Bone marrow (tissue), 2 donors: ENCODE measurements at places on chromosomes 12 and 14.

DNA sequence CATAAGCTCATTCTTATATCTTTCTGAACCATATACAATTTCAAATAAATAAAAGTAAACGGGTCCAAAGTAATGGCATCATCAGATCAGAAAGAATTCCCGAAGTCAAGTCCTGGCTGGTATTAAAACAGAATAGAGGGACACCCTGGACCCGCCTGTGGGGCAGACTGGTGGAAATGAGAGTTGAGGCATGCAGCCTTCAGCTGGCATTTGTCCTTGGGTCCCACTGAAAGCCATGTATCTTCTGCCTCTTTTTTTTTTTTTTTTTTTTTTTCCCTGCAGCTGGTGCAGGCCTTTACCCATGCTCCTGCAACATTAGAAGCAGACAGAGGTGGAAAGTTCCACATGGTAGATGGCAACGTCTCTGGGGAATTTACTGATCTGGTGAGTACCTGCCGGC lies 9.9 kb downstream of the AHSA1 start:
- no peak for DNase-seq

GRCh38 chr12:10069099-10069498 lies 29.7 kb downstream of the CLEC1A start:
- peak; percentile 85 for DNase-seq

DNA sequence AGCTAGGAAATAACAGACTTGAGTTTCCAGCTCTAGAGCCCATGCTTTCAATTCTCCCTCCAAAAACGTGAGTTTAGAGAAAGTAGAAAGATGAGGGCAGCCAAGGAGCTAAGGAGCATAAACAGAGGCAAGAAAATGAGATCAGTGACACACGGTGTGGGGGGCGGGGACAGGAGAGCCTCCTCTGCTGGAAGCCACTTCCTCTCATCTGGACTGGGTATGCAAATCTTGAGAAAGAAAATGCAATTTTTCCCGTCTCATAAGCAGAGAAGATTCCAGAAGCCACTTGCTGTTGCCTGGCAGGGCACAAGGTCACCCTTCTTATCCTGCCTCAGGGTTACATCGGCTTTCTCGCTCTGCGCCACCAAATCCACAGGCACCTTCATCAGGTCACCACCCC lies 6.0 kb downstream of the OR10P1 start:
- DNase-seq, result no peak

GRCh38 chr14:105845725-105846309 lies 319.4 kb downstream of the TMEM121 start:
- DNase-seq, result no peak

DNA sequence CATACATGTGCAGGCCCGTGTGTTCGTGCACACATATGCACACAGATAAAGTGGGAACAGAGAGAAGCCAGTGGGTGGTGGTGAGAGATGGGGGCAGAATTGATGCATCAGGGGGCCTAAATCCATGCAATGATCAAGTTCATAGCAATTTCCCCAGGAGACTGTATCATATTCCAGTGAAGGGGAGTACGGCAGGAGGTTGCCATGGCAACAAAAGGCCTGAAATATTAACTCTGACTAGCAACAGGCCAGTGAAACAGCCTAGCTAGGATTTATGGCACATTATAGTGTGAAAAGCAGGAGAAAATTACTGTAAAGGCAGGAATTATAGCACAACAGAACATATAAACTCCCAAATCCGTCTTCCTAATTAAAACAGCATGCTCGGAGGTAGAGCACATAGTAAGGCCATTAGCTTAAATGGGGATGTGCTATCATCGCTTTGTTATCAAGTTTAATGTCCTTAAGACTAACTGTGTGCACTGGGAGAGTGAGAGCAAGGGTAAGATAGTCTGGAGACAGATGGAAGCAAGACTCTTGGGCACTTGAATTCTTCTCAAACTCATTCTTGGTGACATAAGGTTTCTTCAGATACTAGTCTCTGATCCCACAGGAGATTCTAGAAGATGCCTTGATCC lies 806.3 kb downstream of the DIO2 start:
- no peak for DNase-seq

DNA sequence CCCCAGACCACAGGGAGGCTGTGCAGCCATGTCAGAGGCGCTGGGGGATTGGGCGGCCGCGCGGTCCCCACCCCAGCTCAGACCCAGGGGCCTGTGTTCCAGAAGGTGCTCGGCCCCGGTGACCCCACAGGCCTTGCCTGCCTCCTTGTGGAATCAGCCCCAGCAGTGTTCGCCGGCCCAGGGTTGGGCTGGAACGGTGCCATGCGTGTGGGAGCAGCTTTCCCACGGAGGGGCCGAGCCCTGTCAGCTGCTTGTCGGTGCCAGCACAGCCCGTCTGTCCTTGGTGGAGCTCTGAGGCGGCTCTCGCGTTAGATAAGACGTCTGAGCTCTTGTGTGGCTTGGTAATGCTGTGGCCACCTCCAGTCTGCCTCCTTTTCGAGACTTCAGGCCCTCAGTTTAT lies 8.5 kb downstream of the ZFYVE21 start:
- DNase-seq, result no peak

- DNase-seq, result no peak
These were observed 96.4 kb downstream of the EFCAB11 start for GRCh38 chr14:89858089-89858488.

DNA sequence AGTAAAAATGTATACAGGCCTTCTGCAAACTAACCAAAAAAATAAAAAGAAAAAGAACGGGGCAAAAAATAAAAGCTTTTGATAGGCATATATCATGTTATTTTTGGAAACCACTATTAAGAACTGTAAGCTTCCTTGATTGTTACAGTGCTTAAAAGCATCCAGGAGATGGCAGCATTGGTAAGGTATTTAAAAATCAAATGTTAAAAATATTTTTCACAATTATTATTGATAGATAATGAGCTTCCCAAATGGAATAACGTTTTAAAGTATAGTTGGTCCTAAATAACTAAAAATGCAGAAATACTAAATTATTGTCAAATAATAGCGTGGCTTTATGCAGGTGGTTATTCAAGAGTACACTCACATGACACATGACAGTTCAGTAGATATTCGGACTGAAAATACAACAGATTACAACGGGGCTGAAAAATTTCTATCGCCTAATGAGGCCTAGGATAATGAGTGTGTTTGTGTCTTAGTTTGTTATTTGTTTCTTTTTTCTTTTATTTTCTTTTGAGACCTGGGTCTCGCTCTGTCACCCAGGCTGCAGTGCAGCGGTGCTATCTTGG lies 127.2 kb upstream of the ATF7IP start:
- no peak for DNase-seq

- no peak for DNase-seq
These were observed 235.3 kb downstream of the PLCZ1 start for GRCh38 chr12:18502422-18502968.

DNA sequence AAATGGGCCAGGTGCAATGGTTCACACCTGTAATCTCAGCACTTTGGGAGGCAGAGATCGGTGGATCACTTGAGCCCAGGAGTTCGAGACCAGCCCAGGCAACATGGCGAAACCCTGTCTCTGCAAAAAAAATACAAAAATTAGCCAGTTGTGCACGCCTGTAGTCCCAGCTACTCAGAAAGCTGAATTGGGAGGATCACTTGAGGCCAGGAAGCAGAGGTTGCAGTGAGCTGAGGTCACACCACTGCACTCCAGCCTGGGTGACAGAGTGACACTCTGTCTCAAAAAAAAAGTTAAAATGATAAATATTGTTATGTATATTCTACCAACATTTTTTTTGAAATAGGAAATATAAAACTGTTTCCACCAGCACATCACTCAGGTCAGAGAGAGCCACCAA lies 64.9 kb downstream of the NDUFA12 start:
- no peak for DNase-seq

DNA sequence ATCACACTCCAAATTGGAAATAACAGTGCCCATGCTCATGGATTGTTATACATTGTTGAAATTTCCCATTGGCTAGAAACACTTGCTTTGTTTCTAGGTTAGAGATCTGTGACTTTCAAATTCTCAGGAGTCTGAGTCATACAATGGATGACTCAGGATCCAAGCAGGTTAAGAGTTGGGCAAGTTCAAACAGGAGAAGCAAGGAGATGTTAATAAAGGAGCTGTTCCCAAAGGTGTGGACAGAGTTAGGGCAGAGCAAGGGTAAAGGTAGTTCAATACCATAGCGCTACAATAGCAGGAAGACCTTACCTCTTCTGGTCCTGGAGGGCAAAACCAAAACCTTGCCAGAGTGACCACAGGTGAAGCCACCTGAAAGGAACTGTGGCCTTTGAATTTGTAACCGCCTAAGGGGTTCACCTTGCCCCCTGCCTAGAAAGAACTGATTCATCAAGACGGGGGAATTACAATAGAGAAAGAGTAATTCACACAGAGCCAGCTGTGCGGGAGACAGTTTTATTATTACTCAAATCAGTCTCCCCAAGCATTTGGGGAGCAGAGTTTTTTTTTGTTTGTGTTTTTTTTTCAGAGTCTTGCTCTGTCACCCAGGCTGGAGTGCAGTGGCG lies 4.2 kb upstream of the AMN1 start:
- DNase-seq, result peak; percentile 51
